ENCODE measurements at places on chromosomes 12 and 14.

GRCh38 chr12:2228535-2228934 lies 175.7 kb downstream of the CACNA1C start:
- DNase-seq, result no peak

GRCh38 chr14:22613106-22613695 lies 15.1 kb downstream of the ABHD4 start:
- DNase-seq, result no peak

DNA sequence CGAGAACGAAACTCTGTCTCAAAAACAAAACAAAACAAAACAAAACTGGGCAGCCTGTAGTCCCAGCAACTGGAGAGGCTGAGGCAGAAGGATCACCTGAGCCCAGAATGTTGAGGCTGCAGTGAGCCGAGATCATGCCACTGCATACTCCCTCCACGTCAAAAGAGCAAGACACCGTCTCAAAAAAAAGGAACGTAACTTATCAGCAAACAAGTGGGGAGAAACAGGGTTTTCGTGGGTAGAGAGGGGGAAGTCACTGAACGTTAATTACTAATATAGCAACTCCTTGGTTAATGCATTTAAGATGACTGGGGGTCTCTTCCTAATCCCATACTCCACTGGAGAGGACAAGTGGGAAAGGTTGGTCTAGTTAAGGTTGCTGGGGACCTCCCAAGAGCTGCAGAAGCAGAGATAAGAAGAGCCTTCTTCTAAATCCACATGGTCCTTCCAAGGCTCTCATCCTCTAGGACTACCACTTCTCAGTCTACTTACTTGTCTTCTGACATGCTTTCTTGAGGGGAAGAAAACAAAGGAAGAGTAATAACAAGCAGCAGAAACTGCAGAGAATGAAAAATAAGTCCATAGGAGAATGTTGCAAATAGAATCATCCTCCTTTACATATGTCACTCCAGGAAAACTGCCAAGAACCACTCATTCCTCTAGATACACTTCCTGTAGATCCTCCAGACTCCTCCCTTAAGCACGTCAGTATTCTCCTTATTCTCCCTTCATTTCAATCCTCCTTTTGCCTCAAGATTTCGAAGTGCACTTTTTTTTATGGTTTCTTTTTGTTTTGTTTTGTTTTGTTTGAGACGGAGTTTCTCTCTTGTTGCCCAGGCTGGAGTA lies 5.8 kb downstream of the NUMB start:
- no peak for DNase-seq

GRCh38 chr14:62691647-62692489 lies 353.4 kb downstream of the KCNH5 start:
- no peak for DNase-seq

DNA sequence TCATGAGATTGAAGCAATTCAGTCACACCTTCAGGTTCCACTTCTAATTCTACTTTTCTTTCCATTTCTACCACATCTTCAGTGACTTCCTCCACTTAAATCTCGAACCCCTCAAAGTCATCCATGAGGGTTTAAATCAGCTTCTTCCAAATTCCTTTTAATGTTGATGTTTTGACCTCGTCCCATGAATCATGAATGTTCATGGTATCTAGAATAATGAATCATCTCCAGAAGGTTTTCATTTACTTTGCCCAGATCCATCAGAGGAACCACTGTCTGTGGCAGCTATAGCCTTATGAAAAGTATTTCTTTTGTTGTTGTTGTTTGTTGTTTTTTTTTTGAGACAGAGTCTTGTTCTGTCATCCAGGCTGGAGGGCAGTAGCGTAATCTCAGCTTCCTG lies 7.6 kb downstream of the RXYLT1 start:
- DNase-seq, result no peak

DNA sequence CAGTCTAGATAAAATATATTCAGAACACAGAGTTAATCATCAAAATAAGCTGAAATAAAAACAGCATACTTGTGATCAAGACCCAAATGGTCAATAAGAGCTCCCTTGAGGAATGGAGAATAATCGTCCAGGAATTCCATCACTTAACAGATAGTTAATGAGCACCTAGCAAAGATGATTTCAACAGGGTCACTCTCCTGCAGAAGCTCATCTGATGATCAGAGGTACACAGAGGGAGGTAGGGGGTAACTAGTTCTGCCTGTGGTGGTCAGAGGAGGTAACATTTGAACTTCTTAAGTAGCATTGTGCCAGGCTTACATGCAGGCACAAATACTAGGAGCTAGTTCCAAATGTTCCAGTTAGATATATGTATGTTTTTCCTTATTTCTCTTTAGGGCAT lies 9.5 kb downstream of the MED13L start:
- no peak for DNase-seq

DNA sequence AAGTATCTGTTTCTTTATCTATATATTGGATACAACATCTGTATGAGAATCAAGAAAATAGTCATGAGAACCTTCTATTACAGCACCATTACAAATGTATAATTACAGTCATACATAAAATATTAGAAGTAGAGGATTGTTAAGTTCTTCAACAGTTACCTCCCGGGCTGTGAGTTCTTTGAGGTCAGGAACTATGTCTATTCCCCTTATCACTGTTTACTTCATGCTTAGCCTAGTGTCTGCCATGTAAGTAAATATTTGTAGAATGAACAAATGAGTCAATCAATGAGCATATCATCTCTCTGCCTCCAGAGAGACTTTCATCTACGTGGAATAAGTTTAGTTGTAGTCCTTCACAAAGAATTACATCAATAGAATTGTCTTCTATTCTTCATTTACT lies 47.2 kb downstream of the PUS7L start:
- DNase-seq, result no peak

- no peak for DNase-seq
Measured at GRCh38 chr14:53953828-53954550, 2.6 kb downstream of the BMP4 start.

- DNase-seq, result no peak
Measured at GRCh38 chr14:99986396-99986795, 78.8 kb upstream of the EVL start.

DNA sequence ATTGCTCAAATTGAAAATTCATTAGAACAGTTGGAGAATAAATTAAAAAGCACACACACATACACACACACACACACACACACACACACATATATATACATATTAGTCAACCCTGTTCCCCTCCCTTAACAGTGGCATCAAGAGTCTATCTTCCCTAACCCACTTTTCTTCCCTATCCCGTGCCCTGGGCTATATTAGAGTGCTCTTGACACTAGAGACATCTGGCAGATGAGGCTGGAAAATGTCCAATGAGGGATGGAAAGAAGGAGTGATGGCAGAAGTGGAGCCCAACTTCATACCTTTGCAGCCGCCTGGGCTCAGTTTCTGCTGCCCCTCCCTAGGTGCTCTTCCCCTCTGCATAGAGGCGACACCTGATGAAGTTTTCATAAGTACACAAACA lies 172.4 kb upstream of the NUDT4 start:
- DNase-seq, result no peak

DNA sequence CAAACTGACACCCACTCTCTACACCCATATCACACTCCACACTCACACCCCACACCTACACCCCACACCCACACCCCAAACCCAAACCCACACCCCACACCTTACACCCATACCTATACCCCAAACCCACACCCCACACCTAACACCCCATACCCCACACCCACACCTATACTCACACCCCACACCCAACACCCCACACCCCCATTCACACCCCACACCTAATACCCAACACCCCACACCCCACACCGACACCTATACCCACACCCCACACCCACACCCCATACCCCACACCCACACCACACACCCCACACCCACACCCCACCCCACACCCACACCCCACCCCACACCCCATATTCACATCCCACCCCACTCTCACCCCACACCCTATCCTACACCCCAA lies 38.5 kb downstream of the TMEM120B start:
- DNase-seq, result no peak

DNA sequence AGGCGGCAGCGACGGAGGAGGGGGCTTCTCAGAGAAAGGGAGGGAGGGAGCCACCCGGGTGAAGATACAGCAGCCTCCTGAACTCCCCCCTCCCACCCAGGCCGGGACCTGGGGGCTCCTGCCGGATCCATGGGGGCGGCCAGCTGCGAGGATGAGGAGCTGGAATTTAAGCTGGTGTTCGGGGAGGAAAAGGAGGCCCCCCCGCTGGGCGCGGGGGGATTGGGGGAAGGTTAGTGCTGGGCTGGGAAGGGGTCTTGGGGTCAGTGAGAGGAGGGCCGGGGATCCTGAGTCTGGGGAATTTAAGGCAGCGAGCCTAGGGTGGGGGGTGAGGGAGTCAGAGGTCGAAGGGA lies 203 bp downstream of the NFATC4 start:
- no peak for DNase-seq

GRCh38 chr14:24360281-24360680 lies 7.7 kb upstream of the NFATC4 start:
- no peak for DNase-seq

DNA sequence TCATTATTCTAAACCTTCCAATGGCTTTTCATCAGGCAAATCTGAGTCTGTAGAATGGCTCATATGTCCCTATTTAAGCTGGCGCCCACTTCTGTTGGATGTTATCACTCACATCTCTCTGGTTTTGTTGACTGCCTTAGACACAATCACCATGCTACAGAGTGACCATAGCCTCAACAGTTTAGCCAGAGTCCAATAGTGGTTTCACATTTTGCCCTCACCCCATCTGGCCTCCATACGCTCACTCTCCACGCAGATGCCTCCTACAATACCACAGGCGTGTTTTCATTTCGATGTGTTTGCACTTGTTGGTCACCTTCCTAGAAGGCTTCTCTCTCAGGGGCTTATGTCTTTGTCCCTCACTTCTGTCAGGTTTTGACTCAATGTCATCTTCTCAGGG lies 3.4 kb downstream of the KLRB1 start:
- no peak for DNase-seq

- DNase-seq, result no peak
Measured at GRCh38 chr12:65432114-65432513, 153.6 kb downstream of the MSRB3 start.

DNA sequence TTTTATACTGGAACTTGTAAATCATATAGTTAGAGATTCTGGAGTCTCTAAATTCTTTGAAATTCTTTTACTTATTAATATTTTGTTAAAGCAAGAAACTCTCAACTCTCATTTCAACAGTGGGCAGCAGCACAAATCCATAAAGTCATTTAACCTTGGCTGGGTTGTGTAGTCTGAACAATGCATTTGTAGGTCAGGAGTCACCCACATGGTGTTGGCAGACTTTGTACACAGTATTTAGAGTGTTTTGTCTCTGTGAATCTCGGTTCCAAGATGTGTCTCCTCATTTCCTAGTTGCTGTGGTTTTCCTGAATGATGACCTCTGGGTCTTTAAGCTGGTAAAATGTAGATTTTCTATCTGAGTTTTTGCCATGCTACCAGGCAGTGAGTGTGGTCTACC lies 20.8 kb upstream of the STRAP start:
- no peak for DNase-seq

GRCh38 chr14:104970231-104971068 lies 7.7 kb downstream of the AHNAK2 start:
- no peak for DNase-seq

GRCh38 chr14:60204843-60205774 lies 39.9 kb upstream of the DHRS7 start:
- DNase-seq, result no peak

- no peak for DNase-seq
Measured at GRCh38 chr14:20409226-20409625, 4.1 kb downstream of the TEP1 start.

DNA sequence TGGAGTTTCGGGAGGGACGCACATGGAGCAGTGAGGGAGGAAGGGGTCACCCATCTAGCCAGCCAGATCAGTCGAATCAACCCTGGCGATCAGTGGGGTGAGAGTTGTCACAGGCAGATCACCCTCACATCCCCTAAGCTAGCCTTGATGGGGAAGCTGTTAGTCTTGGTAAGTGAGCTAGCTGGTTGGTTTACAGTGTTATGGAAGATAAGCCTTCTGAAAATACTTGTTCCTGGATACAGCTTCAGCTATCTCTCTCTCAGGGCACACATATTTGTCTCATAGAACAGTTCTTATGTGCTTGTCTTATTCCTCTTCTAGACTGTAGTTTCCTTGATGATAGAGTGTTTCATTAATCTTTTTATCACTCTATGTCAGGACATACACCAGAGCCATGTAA lies 26.2 kb upstream of the MANSC4 start:
- no peak for DNase-seq

DNA sequence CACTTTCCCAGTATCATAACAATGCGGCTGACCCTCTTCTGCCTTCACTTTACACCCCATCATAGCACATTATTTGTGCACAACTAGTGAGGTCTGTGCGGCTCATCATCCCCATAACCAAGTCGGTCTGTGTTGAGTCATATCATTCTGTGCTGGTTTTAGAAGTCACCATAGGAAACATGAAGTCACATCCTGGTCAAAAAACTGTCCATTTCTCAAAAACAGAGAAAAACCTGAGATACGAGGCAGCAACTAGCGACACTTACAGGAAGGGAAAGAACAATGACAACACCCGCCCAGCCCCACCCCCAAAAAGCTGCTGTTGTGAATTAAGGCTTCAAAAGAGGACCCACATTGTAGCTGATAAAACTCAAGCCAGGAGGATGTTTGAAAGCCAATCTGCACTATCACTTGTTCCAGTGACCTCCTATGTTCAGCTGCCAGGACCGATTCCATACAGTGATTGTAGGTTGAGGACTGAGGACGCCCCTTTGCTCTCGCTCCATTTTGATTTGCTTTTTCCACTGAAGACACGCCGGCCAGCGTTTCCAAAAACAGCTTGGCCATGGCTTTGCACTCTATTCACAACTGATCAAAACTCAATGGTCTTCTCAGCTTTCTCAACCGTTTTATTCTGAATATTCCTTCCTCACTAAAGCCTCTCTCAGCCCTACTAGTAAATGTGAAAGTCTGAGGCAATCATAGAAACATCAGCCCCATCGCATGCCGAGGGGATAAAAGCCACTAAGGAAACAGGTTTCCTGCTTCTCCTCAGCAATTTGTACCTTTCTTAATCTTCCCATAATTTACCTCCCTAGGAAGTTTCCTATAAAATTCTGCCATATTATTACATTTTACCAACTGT lies 87.5 kb downstream of the DUSP16 start:
- no peak for DNase-seq

- no peak for DNase-seq
Measured at GRCh38 chr12:117047810-117048584, 51.2 kb downstream of the TESC start.

DNA sequence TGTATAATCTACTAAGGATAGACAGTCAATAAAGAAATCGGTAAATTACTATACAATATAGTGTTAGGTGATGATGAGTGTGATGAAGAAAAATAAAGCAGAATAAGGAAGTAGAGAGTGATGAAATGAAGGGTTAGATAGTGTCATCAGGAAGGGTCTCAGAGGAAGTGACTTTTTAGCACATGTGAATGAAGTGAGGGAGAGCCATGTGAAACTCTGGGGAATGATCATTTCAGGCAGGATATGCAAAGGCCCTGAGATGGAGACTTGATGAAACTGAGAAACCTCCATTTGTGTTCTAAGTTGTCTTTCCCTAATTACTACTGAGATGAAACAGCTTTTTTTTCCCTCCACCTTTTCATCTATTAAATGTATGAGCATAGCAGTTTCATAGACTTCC lies 19.4 kb upstream of the GNPTAB start:
- DNase-seq, result no peak

- no peak for DNase-seq
Measured at GRCh38 chr12:65949971-65950370, 125.7 kb downstream of the HMGA2 start.
